ENCODE measurements at places on chromosomes 4 and X.

- no peak for DNase-seq
Observed at GRCh38 chr4:24533364-24533763, 51.0 kb downstream of the DHX15 start.

GRCh38 chrX:129843209-129843458, 552 bp downstream of the ZDHHC9 start:
- DNase-seq = no peak

DNA sequence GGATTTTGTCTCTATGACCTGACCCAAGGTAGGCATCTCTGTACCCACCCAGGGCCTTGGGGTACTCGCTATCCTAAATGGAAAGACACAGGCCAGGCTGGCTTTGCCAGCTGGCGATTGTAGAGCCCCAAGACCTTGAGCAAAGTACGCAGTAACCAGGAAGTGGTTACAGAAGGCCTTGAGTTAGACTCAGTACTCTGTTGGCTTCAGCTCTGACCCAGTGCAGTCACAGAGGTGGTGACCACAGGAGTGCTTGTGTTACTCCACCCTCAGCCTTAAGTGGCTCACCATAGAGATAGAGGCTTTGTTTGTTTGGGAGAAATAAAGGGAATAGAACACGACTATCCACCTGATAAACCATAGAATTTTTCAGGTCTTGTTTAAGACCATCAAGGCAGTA, 880.5 kb upstream of the POU3F4 start:
- no peak for DNase-seq

DNA sequence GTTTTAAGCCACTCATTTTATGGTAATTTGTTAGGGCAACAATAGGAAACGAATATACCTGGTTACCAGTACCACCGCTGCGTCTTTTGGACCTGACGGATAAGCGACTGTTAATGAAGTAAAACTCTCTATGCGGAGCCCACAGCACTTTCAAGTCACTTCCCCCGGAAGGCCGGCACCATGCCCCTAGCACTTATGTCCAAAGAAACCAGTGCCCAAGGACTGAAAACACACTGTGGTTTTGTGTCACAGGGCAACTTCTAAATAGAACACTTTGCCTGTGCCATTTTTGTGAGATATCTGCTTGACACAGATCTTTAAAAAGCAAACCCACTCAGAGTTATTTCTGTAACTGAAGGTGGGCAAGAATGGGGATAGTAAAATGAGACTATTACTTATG, 22.7 kb downstream of the SH3KBP1 start:
- no peak for DNase-seq

DNA sequence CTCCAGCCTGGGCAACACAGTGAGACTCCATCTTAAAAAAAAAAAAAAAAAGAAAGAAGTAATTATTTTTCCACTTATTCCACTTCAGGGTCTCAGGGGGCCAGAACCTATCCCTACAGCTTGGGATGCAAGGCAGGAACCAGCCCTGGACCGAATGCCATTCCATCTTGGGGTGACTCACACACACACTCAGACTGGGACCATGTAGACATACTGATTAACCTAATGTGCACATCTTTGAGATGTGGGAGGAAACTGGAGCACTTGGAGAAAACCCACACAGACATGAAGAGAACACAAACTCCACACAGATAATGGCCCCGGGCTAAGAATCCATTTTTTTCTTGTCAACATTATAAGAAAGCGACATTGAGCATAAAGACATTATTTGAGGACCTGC, 132.5 kb downstream of the PTTG2 start:
- no peak for DNase-seq

DNA sequence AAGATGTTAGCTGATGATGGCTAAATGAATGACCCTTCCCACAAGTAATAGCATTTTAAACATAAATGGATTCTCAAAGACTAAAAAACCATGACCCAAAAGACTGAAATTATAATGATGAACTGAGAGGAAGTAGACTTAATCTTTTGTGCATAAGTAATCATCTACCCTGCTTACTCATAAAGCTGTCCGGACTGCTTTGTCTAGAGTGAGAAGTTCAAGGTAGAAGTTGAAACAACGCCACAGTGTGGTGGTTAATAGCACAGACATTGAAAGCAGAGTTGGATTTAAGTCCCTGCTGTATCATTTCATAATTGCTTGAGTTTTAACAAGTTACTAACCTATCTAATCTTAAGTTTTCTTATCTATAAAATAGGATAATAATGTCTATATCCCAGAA, 346.6 kb downstream of the CENPC start:
- no peak for DNase-seq

- DNase-seq = no peak
Observed at GRCh38 chr4:25535278-25535677, 120.4 kb upstream of the SLC34A2 start.

- DNase-seq = no peak
Observed at GRCh38 chrX:38804432-38804681, 3.1 kb downstream of the MID1IP1 start.

- no peak for DNase-seq
Observed at GRCh38 chrX:38474543-38474942, 86.8 kb upstream of the TSPAN7 start.

- no peak for DNase-seq
Observed at GRCh38 chr4:24768604-24769003, 26.8 kb upstream of the SOD3 start.

- DNase-seq = no peak
Observed at GRCh38 chr4:158304694-158305093, 94.4 kb downstream of the TMEM144 start.

- DNase-seq = no peak
Observed at GRCh38 chrX:22056235-22056634, 24.1 kb downstream of the PHEX start.

DNA sequence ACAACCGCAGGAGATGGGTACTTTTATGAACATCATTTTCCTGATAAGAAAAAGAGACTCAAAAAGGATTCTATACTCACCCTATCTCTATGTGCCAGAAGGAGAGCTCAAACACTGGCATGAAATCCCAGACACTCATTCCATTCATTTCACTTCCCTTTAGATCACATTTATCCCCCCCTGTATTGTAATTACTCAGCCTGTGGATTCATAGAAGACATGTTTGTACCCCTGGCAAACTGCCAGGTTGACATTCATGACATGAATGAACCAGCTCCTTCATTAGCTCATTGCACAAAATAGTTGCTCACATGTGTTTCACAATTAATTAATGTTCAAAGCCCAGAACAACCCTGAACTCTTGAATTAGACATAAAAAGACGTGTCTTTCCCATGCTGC, 4.9 kb downstream of the SMR3A start:
- DNase-seq = no peak

- DNase-seq = no peak
Observed at GRCh38 chrX:6644411-6644810, 109.5 kb upstream of the VCX3A start.

GRCh38 chr4:20311856-20312255, 60.2 kb downstream of the SLIT2 start:
- no peak for DNase-seq

GRCh38 chrX:53714580-53715345, 28.2 kb upstream of the HUWE1 start:
- DNase-seq = peak; percentile 23

DNA sequence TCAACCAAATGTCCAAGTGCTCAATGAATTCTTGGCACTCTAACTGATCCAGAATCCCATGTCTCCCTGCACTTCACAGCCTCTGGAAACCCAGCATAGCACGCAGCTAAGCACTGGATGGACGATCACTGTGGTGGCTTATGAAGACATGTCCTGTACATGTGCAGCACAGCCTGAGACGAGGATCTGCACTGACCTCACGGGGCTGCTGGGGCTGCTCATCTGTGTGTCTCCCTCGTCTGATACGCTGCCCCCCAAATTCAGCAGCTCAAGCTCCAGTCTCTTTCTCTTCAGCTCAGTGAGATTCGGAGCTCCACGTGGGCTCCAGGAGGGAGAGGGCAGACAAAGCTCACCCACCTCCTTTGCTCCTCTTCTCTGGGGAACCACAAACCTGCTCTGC, 126.9 kb downstream of the CPZ start:
- no peak for DNase-seq

DNA sequence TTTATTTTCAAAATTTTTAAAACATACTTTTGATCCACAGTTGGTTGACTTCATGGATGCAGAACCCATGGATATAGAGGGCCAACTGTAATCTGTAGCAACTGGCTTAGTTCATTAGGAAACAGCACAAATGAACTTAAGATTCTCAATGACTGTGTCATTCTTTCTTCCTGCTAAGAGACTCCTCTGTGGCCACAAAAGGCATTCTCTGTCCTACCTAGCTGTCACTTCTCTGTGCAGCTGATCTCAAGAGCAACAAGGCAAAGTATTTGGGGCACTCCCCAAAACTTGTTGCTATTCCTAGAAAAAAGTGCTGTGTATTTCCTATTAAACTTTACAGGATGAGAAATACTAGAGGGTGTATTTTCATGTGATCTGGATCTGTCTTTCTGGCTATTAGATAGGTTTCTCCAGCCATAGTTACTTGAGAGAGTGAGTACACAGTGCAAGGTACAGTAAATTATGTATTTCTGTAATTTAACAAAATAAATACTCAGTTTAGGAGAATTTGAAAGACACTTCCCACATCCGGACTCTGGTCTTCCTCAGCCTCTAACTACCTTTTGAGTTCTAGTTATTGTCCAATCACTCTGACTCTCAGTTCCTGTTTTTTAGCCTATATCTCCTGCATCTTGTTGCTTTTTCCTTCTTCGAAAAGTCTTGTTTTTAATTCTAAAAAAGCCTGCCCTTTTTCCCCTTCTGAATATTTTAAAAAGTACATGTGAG, 21.8 kb downstream of the TLR2 start:
- DNase-seq = no peak

DNA sequence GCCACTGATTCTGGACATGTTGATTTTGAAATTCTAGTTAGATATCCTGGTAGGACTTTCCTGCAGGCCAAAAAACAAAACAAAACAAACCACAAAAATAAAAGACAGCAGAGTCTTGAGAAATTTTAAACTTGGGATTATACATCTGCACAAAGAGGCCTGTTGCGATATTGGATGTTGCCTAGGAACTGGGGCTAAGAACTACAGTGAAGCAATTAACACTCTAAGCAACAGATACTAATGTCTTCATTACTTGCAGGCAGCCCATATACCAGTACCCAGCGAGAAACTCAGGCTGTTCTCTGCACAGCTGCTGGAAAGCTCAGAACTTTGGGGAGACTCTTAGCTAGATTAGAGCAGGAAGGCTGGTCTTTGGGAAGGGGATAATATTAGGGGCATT, 69.1 kb upstream of the SCOC start:
- no peak for DNase-seq

DNA sequence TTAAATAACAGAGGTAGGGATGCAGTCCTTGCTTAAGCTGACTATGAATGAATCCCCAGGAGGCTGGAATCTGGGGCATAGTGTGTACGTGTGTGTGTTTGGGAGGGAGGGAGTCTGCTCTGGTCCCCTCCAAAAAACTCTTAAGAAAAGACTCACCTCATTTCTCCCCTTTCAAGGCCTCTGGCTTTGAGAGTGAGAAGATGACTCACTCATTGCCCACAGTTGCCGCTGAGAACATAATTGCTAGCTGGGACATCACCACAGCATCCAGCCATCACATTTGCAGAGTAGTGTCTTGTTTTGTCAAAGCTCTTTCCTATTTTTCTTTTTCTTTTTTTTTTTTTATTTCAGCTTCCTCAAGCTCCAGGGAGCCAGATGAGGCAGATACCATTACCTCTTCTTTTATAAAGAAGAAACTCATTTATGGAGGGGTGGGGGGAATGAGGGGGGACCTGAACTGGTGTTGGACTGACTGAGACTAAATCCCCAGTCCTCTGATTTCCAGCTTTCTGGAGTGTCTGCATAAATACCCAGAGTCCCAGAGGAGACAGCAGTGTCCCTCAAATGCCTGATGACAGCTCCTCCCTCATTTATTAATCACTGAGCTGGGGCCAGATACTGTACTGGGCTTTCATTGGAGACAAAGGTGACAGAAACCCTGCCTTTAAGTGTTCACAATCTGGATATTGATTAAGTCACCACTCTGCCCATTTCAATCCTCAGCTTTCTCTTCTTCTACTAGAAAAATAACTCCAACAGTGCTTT, 61.9 kb upstream of the LAS1L start:
- DNase-seq = peak; percentile 24

GRCh38 chrX:133580625-133581024, 165.3 kb upstream of the GPC4 start:
- no peak for DNase-seq

GRCh38 chr4:156569535-156569934, 402.1 kb downstream of the PDGFC start:
- no peak for DNase-seq

- no peak for DNase-seq
Observed at GRCh38 chr4:27844376-27844775, 983.7 kb downstream of the STIM2 start.

DNA sequence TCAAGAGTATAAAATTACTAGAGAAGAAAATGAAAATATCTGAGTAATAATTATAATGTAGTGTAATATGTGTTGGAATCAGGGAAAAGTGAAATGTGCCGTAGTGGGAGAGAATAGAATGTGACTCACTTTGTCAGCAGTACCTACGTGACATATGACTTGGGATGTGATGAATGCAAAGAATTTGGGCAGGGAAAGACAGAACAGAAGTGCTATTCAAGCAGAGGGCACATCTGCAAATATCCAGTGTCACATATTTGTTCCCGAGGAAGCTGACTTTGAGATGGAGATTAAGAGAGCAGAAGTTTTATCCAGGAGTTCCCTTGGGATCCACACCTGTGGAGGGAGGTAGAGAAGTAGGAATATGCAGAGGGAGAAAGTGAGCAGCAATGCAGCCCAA, 69.3 kb upstream of the HS3ST1 start:
- no peak for DNase-seq

GRCh38 chrX:44415639-44416386, 72.3 kb upstream of the EFHC2 start:
- no peak for DNase-seq

DNA sequence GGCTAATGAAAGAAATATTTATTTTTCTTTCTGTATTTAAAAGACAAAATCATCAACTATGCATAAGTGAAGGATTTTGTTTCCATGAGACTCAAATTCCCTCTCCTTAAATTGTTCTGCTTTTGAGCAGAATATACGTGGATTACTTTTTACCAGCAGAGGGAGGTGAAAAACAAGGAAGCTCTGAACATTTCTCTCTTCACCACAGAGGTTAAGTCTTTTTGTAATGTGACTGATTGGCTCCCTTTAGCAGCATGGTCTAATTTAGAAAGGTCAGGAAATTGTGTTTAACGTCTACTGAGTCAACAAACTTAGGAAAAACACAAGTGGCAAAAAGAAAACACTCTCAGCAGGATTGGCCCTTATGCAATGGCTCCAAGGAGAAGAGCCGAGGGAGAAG, 55.1 kb upstream of the F9 start:
- DNase-seq = no peak

- no peak for DNase-seq
Observed at GRCh38 chr4:173482330-173482931, 47.6 kb downstream of the HAND2 start.

DNA sequence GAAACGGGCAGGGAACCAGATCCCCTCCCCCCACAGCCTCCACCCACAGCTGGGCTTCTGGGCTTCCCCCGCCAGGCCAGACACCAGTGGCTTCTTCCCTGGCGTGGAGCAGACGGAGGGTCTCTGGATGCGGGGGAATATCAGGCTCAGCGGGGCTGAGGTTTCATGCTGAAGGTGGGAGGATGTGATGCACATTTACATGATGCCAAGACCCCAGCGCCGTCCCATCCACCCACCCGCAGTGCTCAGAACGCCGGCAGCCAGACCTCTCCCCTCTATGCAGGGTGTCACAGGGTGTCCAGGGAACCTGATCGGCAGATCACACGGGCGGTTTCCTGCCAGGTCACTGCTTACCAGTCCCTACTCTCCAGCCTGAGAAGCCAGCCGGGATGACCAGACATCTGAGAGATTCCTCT, 12.8 kb upstream of the TNIP2 start:
- no peak for DNase-seq
